Activated T-cell treated with anti-CD3 and anti-CD28 coated beads, Interleukin-2, amount 50 U/mL, for 4 hours (primary cell): ENCODE measurements at places on chromosomes 2 and 18. TPM values are rescaled to one million over a fixed set of nuclear protein-coding genes. Genes with fewer than 3 reads are reported as not detected.

GRCh38 chr18:14781671-14782070, 33.7 kb downstream of the ANKRD30B start:
- DNase-seq: no peak

DNA sequence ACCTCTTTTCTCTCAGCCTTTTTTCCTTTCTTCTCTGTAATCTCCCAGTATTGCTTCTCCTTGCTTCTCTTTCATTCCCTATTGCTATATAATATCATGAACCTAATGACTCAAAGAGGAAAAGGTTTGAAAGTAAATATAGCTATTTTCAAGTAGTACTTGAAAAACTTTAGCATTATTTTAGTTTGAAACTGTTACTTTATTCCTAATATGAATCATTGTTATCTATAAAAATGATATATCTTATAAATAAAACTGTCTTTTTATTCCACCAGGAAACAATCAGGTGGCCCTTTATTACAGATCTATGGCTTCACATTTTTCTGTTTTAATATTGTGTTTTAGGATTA, 311 bp upstream of the SCN1A start:
- DNase-seq: no peak

- DNase-seq: no peak
Observed at GRCh38 chr18:8766559-8767293, 61.4 kb downstream of the MTCL1 start.

- no peak for DNase-seq
Observed at GRCh38 chr2:200843993-200844948, 20.2 kb downstream of the CLK1 start.

DNA sequence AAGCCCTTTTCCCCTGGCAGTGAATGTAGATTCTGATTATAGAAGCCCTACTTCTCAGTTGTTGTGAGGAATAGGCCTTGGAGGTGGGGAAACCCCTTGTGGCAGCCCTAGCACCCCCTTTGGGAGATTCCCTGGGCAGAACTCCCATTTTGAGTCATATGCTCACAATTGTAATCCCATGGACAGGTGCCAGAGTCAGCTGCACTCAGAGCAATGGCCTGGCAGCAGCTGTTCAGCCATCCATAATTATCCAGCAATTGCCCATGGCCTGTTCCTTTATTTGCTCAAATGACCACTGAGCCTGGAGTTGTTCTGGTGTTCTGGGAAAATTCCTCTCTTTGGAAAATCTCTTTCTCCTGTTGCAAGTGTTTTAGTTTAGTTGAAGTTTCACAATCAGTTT, 71.7 kb downstream of the PTRHD1 start:
- DNase-seq: no peak

Gene SERPINE2
- 15.9 TPM for total RNA-seq

Gene GCG
- not detected for total RNA-seq
